ENCODE measurements at places on chromosomes 3 and 15. TPM values are rescaled to one million over a fixed set of nuclear protein-coding genes. Genes with fewer than 3 reads are reported as not detected.

Gene OTOL1
- not detected for total RNA-seq

Gene TMEM45A
- 1.3 TPM for total RNA-seq

Gene KBTBD12
- not detected for total RNA-seq

Gene DNAH12
- total RNA-seq, result 0.03 TPM

Gene CX3CR1
- total RNA-seq, result 5.5 TPM

Gene XPC
- 34.8 TPM for total RNA-seq

Gene SLCO2A1
- total RNA-seq, result not detected

Gene RLBP1
- not detected for total RNA-seq

Gene CYP8B1
- not detected for total RNA-seq

Gene CIDEC
- not detected for total RNA-seq

DNA sequence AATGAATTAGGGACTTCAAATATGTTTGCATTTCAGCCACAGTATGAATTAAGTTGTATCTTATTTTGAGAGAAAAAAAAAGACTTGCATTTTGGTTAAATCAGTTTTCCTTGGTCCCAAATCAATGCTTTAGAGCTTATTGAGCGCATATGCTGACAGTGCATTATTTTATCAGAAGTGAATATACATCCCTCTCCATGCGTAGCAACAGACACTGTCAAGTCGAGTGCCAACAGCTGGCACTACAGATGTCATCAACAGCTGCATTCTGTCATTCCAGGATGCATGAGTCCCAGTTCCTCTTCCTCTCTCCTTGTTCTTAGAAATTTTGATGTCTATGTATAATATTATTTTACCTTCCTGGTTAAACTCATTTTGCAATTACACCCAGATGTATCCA, 156.1 kb upstream of the FOXB1 start:
- no peak for DNase-seq
- H3K4me3 ChIP-seq, result no peak overlapping the region
- peaks cover 13% of the 10 kb centered on the region for H3K27me3 ChIP-seq
- H3K4me1 ChIP-seq, result no peaks in the 10 kb centered on the region
- no peak overlapping the region for H3K27ac ChIP-seq
- no peaks in the 10 kb centered on the region for H3K36me3 ChIP-seq

DNA sequence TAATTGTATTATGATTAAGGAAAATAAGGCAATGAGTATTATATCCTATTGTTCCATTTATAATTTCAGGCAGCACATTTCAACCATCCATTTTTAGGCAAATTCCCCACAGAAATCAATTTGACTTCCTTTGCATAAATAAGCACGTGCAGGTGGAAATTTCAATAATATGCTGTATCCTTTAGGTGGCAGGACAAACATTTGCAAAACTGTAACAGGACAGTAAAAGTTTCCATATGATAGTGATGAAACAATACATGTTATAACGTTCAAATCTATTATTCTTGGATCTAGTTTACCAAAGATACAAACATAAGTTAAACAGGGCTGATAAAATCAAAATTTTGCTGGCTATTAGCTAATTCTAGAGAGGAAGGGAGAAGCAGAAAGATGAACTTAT, 8.5 kb downstream of the UACA start:
- H3K27ac ChIP-seq, result no peak overlapping the region
- H3K27me3 ChIP-seq, result peaks cover 29% of the 10 kb centered on the region
- H3K4me1 ChIP-seq, result no peaks in the 10 kb centered on the region

DNA sequence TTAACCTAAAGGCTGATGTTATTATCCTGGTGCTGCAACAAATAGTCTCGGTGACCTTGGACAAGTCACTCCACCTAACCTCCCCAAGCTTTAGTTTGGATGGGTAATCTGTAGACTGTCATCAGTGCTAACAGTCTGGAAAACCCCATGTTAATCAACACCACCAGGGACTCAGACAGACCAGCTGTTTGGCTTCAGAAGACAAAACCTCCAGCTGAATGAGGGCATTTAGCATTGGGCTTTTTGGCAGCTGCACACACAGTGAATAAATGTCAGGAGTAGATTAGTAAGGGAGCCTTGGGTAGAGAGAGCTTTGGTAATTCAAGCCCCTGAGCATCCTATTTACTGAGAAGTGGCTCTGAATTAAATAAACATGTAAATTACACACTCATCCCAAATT, 24.9 kb upstream of the C3orf80 start:
- peaks cover 1% of the 10 kb centered on the region for H3K27me3 ChIP-seq
- no peak for DNase-seq
- H3K4me1 ChIP-seq, result no peaks in the 10 kb centered on the region
- no peak overlapping the region for H3K27ac ChIP-seq
- no peak overlapping the region for H3K4me3 ChIP-seq

DNA sequence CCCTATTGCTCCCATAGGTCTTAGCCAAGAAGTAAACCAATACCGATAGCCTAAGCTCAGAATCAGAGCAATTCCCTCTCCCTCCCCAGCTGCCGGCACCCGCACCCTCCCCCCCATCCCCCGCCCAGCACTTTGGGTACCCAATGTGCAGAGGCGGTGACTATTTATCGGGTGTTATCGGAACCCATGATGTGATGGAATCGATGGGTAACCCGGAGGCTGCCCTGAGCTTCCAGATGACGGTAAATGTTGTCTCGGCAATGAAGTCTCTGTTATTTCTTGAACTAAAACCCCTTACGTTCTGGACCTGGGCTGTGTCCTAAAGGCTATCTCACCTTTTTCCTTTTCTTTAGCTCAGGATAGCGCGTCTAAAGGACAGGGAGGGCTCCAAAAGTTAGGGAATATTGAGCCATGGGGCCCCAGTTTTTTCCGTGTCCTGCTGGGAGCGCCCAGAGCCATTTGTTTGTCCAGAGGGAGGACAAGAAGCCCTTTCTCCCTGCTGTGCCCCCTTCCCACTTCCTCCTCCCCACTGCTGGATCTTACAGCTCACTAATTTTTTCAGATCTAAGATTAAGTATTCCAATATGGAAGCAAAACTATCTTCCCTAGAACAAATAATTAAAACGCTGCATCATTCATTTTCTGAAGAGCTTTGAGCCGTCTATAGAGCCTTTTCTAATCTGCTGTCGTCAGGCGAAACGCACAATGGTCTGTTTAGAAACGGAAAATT, 1.5 kb downstream of the SLITRK3 start:
- no peaks in the 10 kb centered on the region for H3K36me3 ChIP-seq
- no peak overlapping the region for H3K4me3 ChIP-seq
- peaks cover 2% of the 10 kb centered on the region for H3K4me1 ChIP-seq
- peaks cover 47% of the 10 kb centered on the region for H3K27me3 ChIP-seq
- no peak for DNase-seq

GRCh38 chr3:139473155-139473771, 3.1 kb downstream of the RBP2 start:
- H3K27ac ChIP-seq, result no peak overlapping the region
- H3K36me3 ChIP-seq, result no peaks in the 10 kb centered on the region
- DNase-seq, result no peak
- H3K27me3 ChIP-seq, result peaks cover 2% of the 10 kb centered on the region
- no peak overlapping the region for H3K4me3 ChIP-seq

DNA sequence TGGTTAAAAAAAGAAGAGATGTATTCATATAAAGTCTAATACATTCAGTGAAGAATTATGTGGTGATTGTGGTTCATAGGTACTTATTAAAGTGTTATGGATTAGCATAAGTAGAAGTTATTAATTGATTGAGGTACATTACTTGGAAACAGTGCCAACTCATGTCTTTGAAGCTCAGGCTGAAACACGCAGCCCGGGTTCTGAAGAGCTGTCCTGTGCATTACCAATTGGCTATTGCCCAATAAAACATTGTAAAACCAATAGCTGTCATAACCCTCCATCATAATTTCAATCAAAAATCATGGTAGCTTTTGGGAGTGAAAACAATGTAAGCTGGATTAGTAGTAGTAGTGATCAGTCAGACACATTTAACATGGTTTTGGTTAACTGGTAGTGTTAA, 560.1 kb downstream of the MCTP2 start:
- no peak overlapping the region for H3K27ac ChIP-seq
- no peaks in the 10 kb centered on the region for H3K27me3 ChIP-seq
- H3K4me3 ChIP-seq, result no peak overlapping the region
- no peaks in the 10 kb centered on the region for H3K4me1 ChIP-seq

- DNase-seq, result no peak
- no peak overlapping the region for H3K4me3 ChIP-seq
- peaks cover 11% of the 10 kb centered on the region for H3K4me1 ChIP-seq
- no peaks in the 10 kb centered on the region for H3K27me3 ChIP-seq
Observed at GRCh38 chr15:91366111-91366510, 266.1 kb downstream of the SV2B start.

- no peaks in the 10 kb centered on the region for H3K27me3 ChIP-seq
- H3K27ac ChIP-seq, result no peak overlapping the region
- DNase-seq, result no peak
- peaks cover 42% of the 10 kb centered on the region for H3K4me1 ChIP-seq
- H3K36me3 ChIP-seq, result peaks cover 13% of the 10 kb centered on the region
- H3K4me3 ChIP-seq, result no peak overlapping the region
Observed at GRCh38 chr15:41812820-41813375, 15.0 kb upstream of the JMJD7 start.

DNA sequence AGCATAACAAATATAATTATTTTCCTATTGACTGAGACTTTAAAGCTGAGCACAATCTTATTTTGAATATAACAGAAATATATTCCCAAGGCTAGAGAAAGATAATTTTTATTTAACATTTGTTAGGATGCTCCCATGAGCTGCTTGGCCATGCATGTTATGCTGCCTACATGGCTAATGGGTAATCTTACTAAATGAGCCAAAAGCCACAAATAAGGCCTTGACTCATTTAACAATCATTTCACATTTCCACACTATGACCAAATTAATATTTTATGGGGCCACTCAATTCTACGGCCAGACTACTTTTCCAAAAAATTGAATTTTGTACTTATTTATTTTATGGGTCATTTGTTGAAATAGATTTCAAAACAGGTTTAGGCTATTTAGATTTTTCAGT, 141.7 kb downstream of the MEIS2 start:
- no peak for DNase-seq
- H3K27ac ChIP-seq, result no peak overlapping the region
- no peaks in the 10 kb centered on the region for H3K4me1 ChIP-seq
- no peak overlapping the region for H3K4me3 ChIP-seq
- H3K36me3 ChIP-seq, result no peaks in the 10 kb centered on the region
- no peaks in the 10 kb centered on the region for H3K27me3 ChIP-seq

DNA sequence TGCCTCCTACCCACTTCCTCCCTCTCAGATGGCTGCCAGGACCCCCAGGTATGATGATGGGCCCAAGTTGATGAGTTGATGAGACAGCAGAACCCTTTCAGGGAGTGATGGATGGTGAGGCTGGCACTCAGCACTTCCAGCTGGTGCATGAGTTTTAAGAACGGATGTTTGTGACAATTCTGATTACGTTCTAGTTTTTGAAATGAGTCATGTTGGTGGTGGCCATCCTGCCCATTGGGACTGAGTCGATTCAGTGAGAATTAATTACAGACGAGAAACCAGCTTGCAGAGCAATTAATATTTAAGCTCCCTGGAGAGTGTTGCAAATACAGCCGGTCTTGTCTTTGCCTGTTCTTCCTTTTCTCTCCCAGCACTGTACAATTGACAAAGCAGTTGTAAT, 56.9 kb upstream of the NR2C2 start:
- peak; percentile 41 for DNase-seq
- H3K36me3 ChIP-seq, result no peaks in the 10 kb centered on the region
- peak overlapping the region; percentile 24 for H3K27ac ChIP-seq
- H3K4me3 ChIP-seq, result peak overlapping the region; percentile 28

GRCh38 chr15:40889112-40889511, 5.1 kb upstream of the VPS18 start:
- no peaks in the 10 kb centered on the region for H3K36me3 ChIP-seq
- DNase-seq, result no peak
- peaks cover 7% of the 10 kb centered on the region for H3K27me3 ChIP-seq
- H3K4me1 ChIP-seq, result peaks cover 31% of the 10 kb centered on the region

GRCh38 chr3:11953778-11954177, 50.4 kb upstream of the SYN2 start:
- H3K27me3 ChIP-seq, result peaks cover 8% of the 10 kb centered on the region
- H3K27ac ChIP-seq, result no peak overlapping the region
- H3K4me3 ChIP-seq, result no peak overlapping the region
- no peaks in the 10 kb centered on the region for H3K4me1 ChIP-seq
- H3K36me3 ChIP-seq, result no peaks in the 10 kb centered on the region

GRCh38 chr15:76999996-77000395, 5.1 kb downstream of the PSTPIP1 start:
- H3K4me1 ChIP-seq, result peaks cover 80% of the 10 kb centered on the region
- no peak overlapping the region for H3K4me3 ChIP-seq
- peak overlapping the region; percentile 30 for H3K27ac ChIP-seq
- no peak for DNase-seq
- H3K27me3 ChIP-seq, result no peaks in the 10 kb centered on the region

GRCh38 chr3:114393367-114394072, 99.7 kb downstream of the TIGIT start:
- H3K27me3 ChIP-seq, result no peaks in the 10 kb centered on the region
- H3K4me3 ChIP-seq, result no peak overlapping the region
- peaks cover 20% of the 10 kb centered on the region for H3K4me1 ChIP-seq
- no peak overlapping the region for H3K27ac ChIP-seq
- H3K36me3 ChIP-seq, result no peaks in the 10 kb centered on the region

GRCh38 chr15:45873781-45874180, 239.0 kb downstream of the SQOR start:
- no peaks in the 10 kb centered on the region for H3K4me1 ChIP-seq
- no peak for DNase-seq
- H3K36me3 ChIP-seq, result no peaks in the 10 kb centered on the region
- no peak overlapping the region for H3K27ac ChIP-seq
- H3K27me3 ChIP-seq, result no peaks in the 10 kb centered on the region

DNA sequence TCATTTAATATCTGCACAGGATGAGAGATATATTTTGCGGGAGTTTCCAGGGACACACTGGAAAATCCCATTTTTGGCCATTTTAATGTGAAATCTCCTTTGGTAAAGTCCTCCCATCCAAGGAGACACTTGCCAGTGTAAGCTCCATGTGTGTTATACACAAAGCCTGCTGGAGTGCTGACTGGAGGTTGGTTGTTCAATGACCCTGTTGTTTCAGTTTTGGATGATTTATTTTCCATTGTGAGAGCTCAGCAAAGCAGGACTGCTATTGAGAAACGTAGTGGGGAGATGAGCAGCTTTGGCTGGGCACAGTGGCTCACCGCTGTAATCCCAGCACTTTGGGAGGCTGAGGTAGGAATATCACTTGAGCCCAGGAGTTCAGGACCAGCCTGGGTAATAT, 127.7 kb downstream of the NUP210 start:
- DNase-seq, result no peak
- peaks cover 5% of the 10 kb centered on the region for H3K4me1 ChIP-seq
- H3K36me3 ChIP-seq, result no peaks in the 10 kb centered on the region
- H3K4me3 ChIP-seq, result no peak overlapping the region
- H3K27ac ChIP-seq, result no peak overlapping the region

DNA sequence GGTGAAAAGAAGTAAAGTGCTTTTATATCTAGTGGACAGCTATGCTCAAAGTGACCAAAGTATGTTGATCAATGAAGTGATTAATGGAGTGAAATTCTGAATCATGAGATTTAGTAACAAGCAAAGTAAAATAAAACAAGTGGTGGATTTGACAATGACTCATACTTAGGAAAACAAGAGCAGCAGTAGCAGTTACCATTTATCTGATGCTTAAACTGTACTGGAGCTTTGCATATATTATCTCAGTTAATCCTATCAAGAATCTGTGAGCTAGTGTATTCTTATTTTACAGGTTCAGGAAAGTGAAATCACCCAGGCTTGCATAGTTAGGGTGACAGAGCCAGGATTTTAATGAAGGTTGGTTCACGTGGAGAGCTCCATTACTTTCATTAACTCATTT, 50.6 kb upstream of the SPATA16 start:
- H3K36me3 ChIP-seq, result no peaks in the 10 kb centered on the region
- no peaks in the 10 kb centered on the region for H3K4me1 ChIP-seq
- H3K27me3 ChIP-seq, result no peaks in the 10 kb centered on the region
- no peak overlapping the region for H3K27ac ChIP-seq
